Stimulated activated effector memory CD8-positive, alpha-beta T cell treated with anti-CD3 and anti-CD28 coated beads, Interleukin-12 subunit alpha, Interleukin-12 subunit beta, amount 100 ng/mL, for 72 hours (primary cell): ENCODE measurements at places on chromosomes 3 and 15.

DNA sequence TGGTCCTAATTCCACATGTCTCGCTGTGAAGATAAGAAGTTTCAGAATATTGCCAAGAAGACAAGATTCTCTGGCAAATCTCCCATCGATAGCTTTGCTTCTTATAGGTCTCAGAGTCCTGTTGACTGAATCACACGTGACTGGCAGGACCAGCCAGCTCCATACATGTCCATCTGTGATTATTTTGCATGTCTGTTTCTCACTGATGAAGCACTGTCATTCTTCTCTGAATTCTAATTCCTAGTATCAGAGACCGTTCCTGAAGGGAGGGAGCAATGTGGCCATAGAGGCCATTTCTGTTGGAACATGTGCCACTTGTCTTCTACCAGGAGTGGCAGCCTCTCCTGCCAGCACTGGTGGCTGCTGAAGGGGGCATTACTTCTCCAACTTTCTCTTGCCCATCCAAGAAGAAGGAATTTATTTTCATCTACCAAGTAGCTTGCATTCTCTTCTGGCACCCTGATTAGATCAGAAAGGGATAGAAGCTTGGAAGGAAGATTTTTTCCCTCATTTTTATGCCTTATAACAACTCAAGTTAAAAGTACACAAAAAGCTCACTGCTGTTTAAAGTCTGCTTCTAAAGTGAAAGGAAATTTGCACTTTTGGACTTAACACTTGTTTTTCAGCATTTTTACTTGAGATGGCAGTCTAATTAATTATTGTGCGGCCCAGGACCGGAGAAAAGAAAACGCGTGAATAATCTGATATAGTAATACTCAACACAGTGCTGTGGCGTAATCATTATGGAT is 115.8 kb downstream of the IQCH start:
- no peak for DNase-seq

GRCh38 chr15:48891232-48891765 is 13.4 kb downstream of the EID1 start:
- no peak for DNase-seq

GRCh38 chr3:14452740-14453710 is 50.6 kb downstream of the SLC6A6 start:
- DNase-seq: no peak

GRCh38 chr3:23981955-23982354 is 36.9 kb downstream of the NR1D2 start:
- DNase-seq: no peak

- no peak for DNase-seq
These were observed 1050.0 kb downstream of the TBL1XR1 start for GRCh38 chr3:176147251-176147650.

GRCh38 chr3:194030372-194030771 is 105.6 kb upstream of the HES1 start:
- DNase-seq: no peak

DNA sequence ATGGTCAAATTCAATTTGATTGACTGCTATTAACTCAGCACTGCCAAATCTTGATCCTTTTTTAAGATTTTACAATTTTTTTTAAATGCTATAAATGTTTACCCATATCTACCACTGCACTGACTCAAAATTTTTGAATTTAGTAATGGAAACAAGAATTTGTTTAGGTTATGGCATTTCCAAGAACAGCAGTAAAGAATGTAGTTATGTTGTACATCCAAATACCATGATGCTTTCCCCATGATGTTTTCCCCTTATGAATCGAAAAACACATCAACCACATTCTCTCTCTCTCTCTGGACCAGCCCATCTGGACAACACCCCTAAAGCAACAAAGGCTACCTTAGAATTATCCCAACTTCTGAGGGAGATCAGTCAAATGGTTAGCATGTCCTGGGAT is 14.2 kb downstream of the CHRM5 start:
- no peak for DNase-seq

DNA sequence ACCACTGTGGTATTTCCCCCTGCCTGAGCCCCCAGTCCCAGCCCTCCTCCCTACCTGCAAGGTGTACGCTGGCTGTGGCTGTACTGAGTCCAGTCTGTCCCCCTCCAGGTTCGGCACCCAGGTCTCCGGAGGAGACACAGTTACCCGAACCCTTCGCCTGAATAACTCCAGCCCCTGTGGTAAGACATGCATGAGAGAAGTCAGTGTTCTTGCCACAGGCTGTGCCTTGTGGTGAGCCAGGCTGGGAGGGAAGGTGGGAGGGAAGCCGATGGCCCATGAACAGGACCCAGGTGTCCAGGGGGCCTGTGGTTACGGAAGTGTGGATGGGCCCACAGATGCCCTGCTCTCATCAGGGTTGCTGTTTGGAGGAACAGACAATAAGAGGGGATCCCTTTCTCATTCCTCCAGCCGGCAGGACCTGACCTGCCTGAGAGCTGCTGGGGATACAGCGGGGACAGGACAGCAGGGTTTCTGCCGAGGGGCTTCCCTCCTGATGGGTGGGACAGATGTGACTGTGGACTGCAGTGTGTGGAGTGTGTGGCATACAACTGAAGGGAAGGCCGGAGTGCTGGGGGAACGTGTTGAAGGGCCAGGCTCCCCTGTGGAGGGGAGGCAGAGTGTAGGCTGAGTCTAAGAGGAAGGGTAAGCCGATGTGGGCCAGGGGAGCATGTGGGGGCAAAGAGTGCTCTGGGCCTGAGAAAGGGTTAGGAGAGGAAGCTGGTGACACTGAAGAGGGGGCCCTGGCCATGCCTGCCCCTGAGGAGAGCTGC is 21.9 kb downstream of the ACAA1 start:
- DNase-seq: no peak

- no peak for DNase-seq
These were observed 46.6 kb downstream of the HHLA2 start for GRCh38 chr3:108342837-108343486.

DNA sequence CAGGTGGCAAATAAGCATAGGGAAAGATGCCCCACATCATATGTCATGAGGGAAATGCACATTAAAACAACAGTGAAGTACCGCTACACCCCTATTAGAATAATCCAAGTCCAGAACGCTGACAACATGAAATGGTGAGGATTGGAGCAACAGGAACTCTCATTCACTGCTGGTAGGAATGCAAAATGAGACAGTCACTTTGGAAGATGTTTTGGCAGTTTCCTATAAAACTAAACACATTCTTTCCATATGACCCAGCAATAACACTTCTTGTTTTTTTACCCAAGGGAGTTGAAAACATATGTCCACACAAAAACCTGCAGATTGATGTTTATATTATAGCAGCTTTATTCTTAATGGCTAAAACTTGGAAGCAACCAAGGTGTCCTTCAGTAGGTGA is 116.4 kb upstream of the TOPAZ1 start:
- no peak for DNase-seq

GRCh38 chr15:28021281-28022039 is 77.7 kb downstream of the OCA2 start:
- DNase-seq: no peak

- no peak for DNase-seq
These were observed 43.2 kb downstream of the TMEM39A start for GRCh38 chr3:119420196-119420595.

GRCh38 chr15:76342382-76343201 is 6.0 kb downstream of the ISL2 start:
- DNase-seq: no peak

DNA sequence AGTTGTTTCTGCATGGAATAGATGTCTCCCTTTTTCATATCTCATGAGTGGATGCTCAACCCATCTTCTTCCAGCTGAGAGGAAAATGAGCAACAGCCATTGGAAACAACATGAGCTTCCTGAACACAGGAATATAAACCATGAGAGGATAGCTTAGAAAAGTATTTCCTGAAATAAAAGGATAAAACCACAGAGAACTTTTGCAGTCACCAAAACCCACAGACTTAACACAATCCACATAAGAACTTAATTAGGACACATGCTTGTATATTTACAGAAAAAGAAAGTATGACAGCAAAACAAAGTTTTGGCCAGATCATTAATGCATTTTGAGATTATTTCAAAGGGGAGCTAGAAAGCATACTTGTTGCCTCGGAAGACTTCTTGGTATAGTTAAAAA is 180.5 kb upstream of the RASGRP1 start:
- no peak for DNase-seq

- DNase-seq: no peak
These were observed 7.8 kb downstream of the SCG5 start for GRCh38 chr15:32649342-32649741.

- no peak for DNase-seq
These were observed 51.0 kb upstream of the ATP13A3 start for GRCh38 chr3:194537732-194538247.

GRCh38 chr3:127817406-127817841 is 4.9 kb downstream of the MGLL start:
- DNase-seq: no peak

DNA sequence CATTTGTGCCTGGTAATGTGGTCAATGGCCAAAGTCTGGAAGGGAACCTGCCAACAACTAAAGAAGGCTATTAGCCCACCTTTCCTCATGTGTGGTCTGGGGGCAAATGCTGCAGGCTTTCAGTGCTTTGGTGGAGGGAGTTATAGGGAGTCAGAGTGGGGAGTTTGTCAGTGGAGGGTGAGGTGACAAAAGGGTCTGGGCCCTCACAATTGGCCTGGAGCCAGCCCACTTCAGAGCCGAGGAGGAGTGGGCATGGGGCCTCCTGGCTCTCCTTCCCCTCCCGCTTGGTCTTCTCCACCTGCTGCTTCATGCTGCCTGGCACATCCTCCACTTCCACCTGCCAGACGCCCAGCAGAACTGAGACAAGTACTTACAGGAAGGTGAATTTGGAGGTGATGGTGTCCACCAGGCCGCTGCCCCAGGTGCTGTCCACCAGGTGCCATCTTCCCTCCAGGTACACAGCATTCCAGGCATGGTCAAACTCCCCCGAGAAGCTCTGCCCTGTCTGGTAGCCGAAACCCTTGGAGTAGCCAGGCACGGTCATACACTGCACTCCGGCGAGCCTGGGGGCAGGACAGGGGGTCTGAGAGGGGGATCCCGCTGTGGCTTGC is 40.9 kb downstream of the KY start:
- peak; percentile 41 for DNase-seq

DNA sequence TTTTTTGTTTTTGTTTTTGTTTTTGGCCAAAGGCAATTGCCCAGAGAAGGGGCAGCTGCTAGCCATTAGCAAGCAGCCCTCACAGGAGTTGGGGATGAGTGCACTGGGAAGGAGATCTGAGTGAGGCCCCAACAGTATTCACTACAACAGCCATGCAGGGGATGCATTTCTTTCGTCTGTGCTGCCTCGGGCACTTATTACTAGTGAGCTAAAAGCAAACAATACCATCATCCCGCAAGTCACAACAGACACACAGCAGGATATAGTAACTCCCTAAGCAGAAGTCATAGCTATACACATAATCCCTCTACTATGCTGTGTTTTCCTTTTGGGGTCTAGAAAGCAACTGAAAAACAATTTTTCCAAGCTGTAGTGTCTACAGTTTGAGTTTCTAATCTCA is 27.2 kb downstream of the CRTAP start:
- DNase-seq: no peak

DNA sequence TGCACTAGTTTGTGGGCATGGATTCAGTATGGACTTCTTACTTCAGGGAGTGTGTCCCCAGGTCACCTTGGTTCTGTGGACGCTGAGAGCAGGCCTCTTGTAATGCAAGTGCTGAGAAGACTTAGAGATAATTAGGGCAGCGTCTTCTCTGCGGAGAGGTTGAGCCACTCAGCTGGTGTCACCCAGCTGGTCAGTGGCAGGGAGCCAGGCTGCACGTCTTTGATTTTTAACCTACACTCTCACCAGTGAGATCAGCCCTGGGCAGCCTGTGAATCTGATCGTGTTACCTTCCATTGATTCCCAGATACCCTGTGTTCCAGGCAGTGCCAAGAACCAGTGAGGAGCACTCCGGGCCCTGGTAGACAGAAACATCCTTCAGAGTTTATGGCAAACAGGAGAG is 92.6 kb downstream of the SLCO3A1 start:
- DNase-seq: no peak

- no peak for DNase-seq
These were observed 909 bp upstream of the GPD1L start for GRCh38 chr3:32105291-32106131.

DNA sequence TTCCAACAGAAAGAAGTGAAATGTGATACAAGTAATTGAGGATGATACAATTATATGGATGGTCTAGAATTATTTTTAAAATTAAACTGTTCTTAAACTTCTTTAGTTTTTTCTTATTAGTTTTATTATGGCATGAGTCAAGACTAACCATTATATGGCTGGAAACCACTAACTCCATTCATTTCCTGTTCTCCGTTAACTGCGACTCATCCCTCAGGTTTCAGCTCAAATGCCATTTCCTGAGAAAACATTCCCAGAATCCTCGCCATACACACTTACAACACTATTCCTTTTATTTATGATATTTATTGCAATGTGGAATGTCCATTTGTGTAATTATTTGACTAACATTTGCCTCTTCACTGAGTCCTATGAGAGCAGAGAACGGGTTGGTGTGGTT is 394.1 kb downstream of the SOX2 start:
- DNase-seq: no peak

DNA sequence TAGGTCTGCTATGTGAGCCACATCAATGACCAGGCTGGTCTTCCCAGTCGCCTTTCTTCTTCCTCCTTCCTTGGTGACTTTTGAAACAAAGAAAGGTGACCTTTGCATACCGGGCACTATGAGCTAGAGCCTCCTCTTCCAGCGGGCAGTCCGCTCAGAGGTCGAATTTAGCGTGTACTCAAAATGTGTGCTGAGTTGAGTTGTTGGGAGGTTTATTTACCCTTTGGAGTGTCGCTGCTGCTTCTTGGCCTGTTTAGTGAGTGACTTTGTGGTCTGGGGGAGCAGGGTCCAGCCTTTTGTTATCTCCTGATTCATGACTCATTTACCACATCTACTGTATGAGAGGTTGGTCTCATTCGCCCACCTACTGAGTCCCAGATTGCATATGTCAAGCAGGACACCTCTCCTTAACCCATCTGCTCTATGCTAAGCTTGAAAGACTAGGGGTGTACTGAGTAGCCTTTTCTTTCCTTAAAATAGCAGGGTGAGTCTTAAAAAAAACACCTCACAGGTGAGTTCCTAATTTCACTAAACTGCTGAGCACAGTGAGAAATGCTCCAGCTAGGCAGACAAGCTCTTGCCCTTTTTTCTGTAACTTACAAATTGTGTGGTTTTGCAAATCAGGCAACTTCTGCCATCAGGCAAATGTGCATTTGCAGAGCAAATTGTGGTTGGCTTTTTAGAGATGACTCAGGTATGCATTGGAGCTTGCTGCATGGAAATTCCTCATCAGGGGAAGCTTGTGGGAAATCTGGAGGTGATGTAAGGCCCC is 3.2 kb upstream of the SIAH2 start:
- DNase-seq: peak; percentile 62

- DNase-seq: no peak
These were observed 1.5 kb upstream of the TMEM212 start for GRCh38 chr3:171841620-171842000.

- DNase-seq: no peak
These were observed 32.0 kb upstream of the COPB2 start for GRCh38 chr3:139421460-139421859.
